CD8-positive, alpha-beta memory T cell (primary cell): ENCODE measurements at places on chromosomes 4 and X.

- no peak for DNase-seq
Measured at GRCh38 chr4:108560616-108561015, 59.8 kb upstream of the RPL34 start.

GRCh38 chr4:71294301-71294700 is 44.5 kb upstream of the SLC4A4 start:
- DNase-seq = no peak

DNA sequence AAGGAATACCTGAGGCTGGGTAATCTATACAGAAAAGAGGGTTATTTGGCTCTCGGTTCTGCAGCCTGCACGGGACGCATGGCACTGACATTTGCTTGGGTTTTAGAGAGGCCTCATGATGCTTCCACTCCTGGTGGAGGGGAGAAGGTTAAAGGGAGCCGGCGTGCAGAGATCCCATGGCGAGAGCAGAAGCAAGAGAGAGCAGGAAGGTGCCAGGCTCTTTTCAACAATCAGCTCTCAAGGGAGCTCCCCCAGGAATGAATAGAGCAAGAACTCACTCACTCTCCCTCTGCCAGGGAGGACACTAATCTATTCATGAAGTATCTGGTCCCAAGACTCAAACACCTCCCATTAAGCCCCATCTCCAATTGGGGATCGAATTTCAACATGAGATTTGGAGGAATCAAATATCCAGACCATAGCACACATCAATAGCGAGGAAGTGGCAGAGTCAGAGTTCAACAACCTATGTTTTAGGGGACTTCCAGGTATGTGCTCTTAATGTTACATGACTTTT is 109.8 kb downstream of the SORBS2 start:
- no peak for DNase-seq

- no peak for DNase-seq
Measured at GRCh38 chr4:56480691-56481090, 13.3 kb downstream of the SRP72 start.

DNA sequence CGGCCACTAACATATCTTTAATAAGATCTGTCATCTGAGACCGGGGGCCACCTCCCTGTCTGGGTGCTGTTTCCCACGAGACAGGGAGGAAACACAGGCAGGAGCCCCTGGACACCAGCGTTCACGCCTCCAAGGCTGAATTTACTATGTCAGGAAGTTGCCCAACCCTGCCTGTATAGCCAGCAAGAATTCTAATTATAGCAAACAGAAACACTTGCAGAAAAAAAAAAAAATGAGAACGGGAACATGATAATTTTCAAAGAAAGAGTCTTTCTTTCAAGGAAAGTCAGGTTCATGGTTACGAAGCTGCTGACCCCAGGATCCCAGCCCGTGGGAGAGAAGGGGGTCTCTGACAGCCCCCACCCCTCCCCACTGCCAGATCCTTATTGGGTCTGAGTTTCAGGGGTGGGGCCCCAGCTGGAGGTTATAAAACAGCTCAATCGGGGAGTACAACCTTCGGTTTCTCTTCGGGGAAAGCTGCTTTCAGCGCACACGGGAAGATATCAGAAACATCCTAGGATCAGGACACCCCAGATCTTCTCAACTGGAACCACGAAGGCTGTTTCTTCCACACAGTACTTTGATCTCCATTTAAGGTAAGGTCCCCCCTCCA is at the start of gene IL3RA:
IL3RA (plus strand) TSS at position 455 of the 613 bp plus-strand sequence. CDS start 4,981 bp downstream, outside the sequence.
- no peak for DNase-seq

DNA sequence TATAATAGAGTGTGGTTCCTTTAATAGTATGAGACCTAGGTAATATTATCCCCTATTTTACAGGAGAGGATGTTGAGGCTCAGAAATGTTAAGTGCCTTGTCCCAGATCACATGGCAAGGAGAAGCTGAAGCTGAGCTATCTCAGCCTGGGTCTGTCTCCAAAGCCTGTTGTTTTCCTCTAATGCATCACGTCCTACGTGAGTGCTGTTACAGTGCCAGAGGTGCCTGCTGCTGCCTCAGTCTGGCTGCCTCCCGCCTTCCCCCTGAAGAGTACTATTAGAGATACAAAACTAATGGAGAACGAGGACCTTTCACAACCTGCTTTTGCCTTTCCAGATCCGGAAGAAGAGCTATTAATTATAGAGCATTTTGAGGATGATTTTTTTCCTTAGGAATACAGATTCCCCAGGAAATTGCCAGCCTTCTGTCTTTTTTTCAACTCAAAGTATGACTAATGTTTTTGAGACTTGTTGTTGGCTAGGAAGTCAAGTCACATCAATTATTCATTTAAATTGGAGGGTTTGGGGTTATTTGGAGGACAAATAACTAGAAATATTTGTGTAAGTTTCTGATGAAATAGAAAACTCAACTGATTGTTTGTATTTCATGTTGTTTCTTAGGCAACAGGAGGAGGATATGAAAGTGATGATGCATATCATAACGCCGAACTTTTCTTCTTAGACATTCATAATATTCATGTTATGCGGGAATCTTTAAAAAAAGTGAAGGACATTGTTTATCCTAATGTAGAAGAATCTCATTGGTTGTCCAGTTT is 43.9 kb upstream of the MTMR1 start:
- no peak for DNase-seq

DNA sequence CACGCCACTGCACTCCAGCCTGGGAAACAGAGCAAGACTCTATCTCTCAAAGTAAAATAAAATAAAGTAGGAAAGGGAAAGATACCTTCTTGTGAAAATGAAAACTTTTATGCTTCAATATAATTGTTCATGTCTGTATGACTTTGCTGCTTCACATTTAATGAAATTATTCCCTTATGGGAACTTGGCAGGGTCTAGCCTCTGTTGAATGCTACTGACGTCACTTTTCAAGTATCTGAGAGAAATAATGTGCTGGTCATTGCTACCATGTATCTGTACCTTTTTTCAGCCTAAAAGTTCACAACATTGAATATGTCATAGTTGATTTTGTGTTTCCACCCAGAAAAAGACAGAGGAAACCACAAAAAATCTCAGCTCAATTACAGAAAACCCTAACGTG is 65.2 kb downstream of the PRDM5 start:
- no peak for DNase-seq

DNA sequence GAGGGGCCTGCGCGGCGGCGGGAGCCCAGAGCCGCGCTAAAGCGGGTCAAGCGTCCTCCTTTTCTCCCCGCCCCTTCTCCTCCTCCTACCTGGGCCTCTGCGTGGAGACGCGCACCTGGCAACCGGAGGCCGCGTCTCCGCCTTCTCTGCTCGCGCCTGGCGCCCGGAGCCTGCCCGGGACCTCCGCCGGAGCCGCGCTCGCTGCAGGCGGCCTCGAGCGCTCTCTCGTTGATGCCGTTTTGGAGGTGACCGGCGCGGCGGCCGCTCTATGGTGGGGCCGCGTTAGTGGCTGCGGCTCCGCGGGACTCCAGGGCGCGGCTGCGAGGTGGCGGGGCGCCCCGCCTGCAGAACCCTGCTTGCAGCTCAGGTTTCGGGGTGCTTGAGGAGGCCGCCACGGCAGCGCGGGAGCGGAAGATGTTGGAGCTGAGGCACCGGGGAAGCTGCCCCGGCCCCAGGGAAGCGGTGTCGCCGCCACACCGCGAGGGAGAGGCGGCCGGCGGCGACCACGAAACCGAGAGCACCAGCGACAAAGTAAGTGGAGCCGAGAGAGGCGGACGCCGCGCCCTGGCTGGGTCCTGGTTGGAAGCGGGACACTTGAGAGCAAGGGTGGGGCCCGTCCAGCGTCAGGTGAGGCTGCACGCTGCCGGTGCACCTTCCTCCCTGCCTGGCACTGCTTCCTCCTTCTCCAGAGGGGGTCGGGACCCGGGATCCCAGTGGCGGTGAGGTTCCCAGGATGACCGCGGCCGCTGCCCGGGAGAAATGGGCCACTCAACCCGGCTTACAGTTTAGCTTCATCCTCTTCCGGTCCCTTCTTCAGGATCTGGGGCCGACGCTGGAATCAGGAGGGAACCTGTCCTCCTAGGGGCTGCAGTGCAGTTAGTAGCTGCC is at the start of gene CDS1:
CDS1 (plus strand) TSS at position 140 of the 888 bp plus-strand sequence; CDS start at position 415, 275 bp downstream.
- no peak for DNase-seq

DNA sequence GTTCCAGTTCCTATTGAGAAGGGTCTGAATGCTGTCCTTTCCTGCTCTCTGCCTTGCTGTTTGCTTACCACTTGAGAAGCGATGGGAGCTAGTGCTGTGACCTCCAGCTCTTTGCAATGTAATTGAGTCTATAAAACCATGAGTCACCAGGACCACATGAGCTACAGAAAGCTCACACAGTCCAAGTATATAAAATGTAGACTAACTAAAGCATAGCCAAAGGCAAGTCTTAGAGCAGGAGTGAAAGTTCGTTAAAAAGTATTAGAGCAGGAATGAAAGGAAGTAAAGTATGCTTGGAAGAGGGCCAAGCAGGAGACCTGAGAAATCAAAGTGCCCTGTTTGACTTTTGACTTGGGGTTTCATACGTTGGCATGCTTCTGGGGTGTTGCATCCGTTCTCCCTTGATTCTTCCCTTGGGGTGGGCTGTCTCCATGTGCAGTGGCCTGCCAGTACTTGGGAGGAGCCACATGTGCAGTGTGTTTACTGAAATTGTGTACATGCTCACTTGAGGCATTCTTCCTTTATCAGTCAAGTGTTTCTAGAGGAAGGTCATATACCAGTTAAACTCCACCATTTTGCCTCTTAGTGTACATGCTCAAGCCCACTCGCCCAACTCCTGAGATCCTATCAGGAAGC is 71.3 kb upstream of the KIT start:
- DNase-seq = no peak

- no peak for DNase-seq
Measured at GRCh38 chr4:64495946-64496345, 86.7 kb upstream of the TECRL start.

DNA sequence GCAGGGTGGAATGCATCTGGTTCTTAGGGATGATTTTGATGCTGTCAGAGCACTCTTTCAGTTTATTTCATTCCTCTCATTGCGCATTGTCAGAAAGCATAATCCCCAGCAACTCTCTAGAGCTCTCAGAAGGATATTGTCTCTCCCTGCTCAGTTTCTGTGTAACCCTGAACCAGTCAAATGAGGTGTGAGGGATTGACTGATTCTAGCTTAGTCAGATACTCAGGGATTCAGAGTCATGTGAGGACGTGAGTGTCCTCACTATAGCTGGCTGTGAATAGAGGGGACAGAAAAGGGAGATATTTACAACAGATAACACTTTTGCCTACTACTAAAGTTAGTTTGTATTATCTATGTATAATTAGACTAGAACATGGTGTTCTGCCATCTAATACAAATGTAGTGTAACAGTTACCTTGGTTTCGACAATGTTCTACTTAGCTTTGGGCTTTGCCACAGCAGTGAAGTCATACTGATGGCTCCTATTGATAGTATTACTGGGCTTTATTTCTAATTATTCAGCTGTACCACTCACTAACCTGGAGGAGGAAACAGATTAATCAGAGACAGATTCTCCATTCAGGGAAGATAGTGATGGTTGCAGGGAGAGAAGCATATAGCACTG is 19.5 kb downstream of the AP1AR start:
- no peak for DNase-seq

GRCh38 chrX:47723689-47724088 is 64.7 kb upstream of the UXT start:
- DNase-seq = no peak

GRCh38 chr4:127623797-127624083 is 9.0 kb upstream of the INTU start:
- DNase-seq = no peak

GRCh38 chr4:42281324-42282020 is 115.8 kb upstream of the SHISA3 start:
- DNase-seq = no peak
